ENCODE measurements at places on chromosomes 2 and 18. TPM values are rescaled to one million over a fixed set of nuclear protein-coding genes. Genes with fewer than 3 reads are reported as not detected.

ACKR3 gene
- total RNA-seq: 20.2 TPM

PLEK gene
- total RNA-seq: not detected

GTF3C2 gene
- total RNA-seq: 59.7 TPM

ACMSD gene
- total RNA-seq: not detected

APCDD1 gene
- total RNA-seq: 0.14 TPM

FAM124B gene
- not detected for total RNA-seq

UGT1A5 gene
- not detected for total RNA-seq

AGXT gene
- not detected for total RNA-seq

NAT8 gene
- not detected for total RNA-seq

ID2 gene
- total RNA-seq: 70.1 TPM

HPCAL1 gene
- 152 TPM for total RNA-seq

TUBA3E gene
- 0.14 TPM for total RNA-seq

IL1B gene
- total RNA-seq: 0.24 TPM

DSC2 gene
- total RNA-seq: 0.94 TPM

OTOF gene
- 0.09 TPM for total RNA-seq

CRYBA2 gene
- total RNA-seq: not detected

PARD3B gene
- total RNA-seq: 1.1 TPM

MAP3K19 gene
- not detected for total RNA-seq

TLX2 gene
- total RNA-seq: 0.44 TPM

TRABD2A gene
- 9.7 TPM for total RNA-seq

ADCYAP1 gene
- total RNA-seq: not detected

GNLY gene
- total RNA-seq: not detected

RIT2 gene
- not detected for total RNA-seq

DNAH7 gene
- total RNA-seq: 0.84 TPM

DTNA gene
- total RNA-seq: 0.15 TPM

KYNU gene
- total RNA-seq: 361 TPM

TRIM43B gene
- not detected for total RNA-seq

PXDN gene
- total RNA-seq: 12.3 TPM

HOXD13 gene
- total RNA-seq: 0.23 TPM

CCDC93 gene
- 14.2 TPM for total RNA-seq

AAMP gene
- 129 TPM for total RNA-seq

DSG3 gene
- total RNA-seq: 0.01 TPM

CACNB4 gene
- 0.13 TPM for total RNA-seq
